MV-4-11 (cell line): ENCODE measurements at places on chromosomes 5 and 9.
A peak's percentile ranks its signal among the peaks of the same experiment; 100 is the strongest.

GRCh38 chr9:96423322-96423984 is 5.3 kb upstream of the ZNF367 start:
- no peak for DNase-seq

- peak; percentile 82 for DNase-seq
Measured at GRCh38 chr5:37086466-37087173, 162.6 kb downstream of the CPLANE1 start.

GRCh38 chr9:122822056-122822455 is 6.3 kb downstream of the PDCL start:
- no peak for DNase-seq

GRCh38 chr5:15105799-15106393 is 234.3 kb upstream of the ANKH start:
- DNase-seq = peak; percentile 13

DNA sequence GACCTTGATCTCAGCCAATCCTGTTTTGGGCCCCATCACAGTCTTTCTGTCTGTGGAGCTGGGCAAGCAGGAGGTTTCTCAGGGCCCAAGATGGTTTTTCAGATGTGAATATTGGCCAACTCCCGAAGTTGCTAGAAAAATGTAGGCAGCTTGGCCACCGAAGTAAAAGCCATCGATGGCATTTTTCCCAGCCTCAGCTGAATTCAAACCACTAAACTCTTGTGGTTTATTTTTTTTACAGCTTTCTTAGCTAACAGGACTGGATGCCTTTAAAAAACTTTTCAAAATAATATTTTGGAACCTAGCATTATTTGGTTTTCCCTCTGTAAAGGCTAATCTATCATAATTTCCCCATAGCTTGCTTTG is 102.5 kb upstream of the ERCC6L2 start:
- no peak for DNase-seq

DNA sequence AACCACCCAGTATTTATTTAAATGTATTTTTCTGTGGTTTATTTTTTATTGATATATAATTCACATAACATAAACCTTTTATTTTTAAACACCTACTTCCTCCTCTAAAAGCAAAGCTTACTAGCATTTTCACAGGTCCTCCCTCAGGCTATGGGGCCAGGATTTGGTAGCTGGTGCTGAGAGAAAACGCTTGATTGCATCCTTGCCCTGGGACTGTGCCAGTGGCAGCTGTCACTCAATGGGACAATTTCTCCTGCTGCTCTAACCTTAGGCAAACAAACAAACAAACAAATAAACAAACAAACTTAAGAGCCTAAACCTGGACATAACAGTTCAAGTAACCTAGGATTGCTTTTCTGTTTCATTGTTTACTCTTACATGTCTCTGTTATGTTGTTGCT is 102.7 kb downstream of the FOCAD start:
- DNase-seq = no peak

- DNase-seq = no peak
Measured at GRCh38 chr5:113249206-113249605, 185.6 kb downstream of the TSSK1B start.

GRCh38 chr5:142954455-142954854 is 184.3 kb downstream of the ARHGAP26 start:
- no peak for DNase-seq

- DNase-seq = no peak
Measured at GRCh38 chr5:139960723-139961383, 82.2 kb downstream of the NRG2 start.

- DNase-seq = no peak
Measured at GRCh38 chr9:137696136-137696925, 77.5 kb downstream of the EHMT1 start.

- no peak for DNase-seq
Measured at GRCh38 chr5:59943452-59944113, 50.1 kb upstream of the PDE4D start.

- DNase-seq = no peak
Measured at GRCh38 chr9:121945281-121945680, 147.8 kb downstream of the TTLL11 start.

DNA sequence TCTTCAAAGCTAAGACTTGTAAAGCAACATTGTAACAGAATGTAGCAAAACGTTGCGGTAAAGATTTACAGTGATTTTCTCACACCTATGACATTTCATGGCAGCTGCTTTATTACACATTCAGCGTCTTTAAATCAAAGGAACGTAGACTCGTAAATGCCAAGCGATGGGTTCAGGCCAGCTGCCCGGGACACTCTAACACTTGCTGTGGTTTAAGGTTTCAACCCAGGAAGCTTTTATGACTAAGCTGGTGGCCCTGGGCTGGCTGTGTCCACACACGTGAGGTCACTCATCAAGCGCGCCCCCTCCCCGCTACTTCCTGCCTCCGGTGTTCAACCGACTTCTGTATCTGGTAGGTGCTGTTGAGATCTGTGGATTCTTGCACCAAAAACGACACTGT is 2.5 kb downstream of the SLC6A18 start:
- peak; percentile 38 for DNase-seq

- no peak for DNase-seq
Measured at GRCh38 chr5:172149073-172149472, 39.0 kb downstream of the STK10 start.

- peak; percentile 42 for DNase-seq
Measured at GRCh38 chr9:5879419-5880181, 11.1 kb upstream of the MLANA start.

- DNase-seq = no peak
Measured at GRCh38 chr5:158305861-158306260, 446.9 kb upstream of the CLINT1 start.

DNA sequence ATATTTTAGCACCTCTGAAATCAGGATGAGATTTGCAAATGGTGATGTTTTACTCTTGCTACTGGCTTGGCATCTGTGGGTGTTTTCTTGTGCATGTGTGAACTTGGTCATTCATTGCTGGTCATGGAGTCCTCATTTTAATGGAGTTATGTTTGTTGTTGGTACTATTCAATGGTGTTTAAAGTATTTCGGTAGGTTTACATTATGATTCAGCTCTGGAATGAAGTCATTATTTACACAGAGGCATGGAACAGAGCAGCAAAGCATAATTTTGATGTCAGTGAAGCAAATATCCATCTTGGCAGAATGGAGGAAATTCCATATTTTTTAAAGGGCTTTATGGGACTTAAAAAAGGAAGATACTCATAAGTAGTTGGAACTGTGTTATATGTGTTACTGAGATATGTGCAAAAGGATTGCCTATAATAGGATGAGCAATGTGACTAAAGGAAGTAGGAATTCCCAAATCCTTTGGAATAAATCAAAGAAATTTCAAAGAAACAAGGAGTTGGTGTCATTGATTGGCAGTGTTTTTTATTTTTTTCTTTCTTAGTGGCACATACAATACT is 147.4 kb downstream of the ACTBL2 start:
- DNase-seq = no peak

- DNase-seq = no peak
Measured at GRCh38 chr9:698954-699353, 142.5 kb upstream of the DMRT1 start.

DNA sequence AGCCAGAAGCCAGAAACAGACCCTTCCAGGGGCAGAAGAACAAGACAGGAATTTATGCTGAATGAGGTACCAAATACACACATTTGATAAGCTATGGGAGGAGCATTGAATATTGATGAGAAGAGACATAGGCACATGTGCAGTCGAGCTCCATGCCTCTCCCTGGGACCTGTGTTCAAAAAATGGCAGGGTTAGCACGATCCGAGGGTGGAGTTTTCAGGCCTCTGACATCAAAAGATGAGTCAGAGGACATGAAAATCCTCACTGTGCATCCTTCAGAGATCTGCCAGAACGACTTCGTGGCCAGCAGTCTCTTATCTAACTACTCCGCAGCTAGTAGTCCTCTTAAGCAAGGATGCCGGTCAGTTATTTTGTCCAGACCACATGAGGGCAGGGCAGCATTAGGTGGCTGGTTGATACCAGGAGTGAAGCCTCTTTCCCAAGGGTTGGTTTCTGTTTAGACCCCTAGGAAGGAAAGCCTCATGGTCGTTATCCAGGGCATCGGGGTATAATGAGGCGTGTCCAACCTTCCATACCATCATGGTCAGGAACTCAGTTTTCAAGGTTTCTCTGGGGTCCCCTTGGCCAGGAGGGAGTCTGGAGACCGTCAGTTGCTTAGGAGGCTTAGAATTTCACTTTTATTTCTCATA is 11.6 kb upstream of the CMBL start:
- DNase-seq = no peak

GRCh38 chr9:16245756-16246440 is 624.6 kb downstream of the BNC2 start:
- DNase-seq = no peak

- DNase-seq = no peak
Measured at GRCh38 chr5:376799-377325, 55.3 kb downstream of the AHRR start.

DNA sequence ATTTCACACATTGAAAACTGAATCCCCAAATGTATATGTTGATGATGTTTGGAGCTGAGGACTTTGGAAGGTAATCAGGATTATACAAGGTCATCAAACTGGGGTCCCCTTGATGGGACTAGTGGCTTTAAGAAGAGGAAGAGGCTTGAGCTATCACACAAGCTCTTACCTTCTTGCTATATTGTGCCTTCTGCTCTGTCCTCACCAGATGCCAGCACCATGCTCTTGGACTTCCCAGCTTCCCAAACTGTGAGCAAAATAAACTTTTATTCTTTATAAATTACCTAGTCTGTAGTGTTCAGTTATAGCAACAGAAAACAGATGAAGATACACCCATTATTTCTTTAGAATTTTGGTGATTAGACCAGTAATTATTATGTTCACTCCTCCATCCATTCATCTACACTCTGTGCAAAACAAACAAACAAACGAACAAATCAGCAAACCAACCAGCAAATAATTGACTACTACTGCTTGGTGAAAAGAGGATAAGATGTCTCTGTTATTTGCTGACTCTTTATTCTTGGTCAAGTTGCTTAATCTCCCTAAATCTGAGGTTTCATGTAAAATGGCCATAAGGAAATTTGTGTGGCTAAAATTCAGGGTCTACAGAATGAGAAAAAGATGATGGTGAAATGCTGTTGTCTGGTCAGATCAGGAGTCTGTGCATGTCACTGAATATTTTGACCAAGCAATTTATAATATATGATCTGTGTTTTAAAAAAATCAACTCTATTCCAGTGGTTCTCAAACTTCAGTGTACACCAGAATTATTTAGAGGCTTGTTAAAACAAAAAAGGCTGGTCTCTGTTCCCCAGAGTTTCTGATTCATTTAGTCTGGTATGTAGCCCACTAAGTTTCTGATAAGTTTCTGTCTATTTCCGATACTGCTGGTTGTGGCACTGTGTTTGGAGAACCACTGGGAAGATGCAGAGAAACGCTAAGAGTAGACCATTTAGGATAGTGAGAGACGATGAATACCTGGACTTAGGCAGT is 854.1 kb downstream of the MAT2B start:
- no peak for DNase-seq

GRCh38 chr5:156137071-156137869 is 189.7 kb upstream of the SGCD start:
- DNase-seq = no peak

GRCh38 chr9:31799953-31800609 is 584.4 kb upstream of the ACO1 start:
- DNase-seq = peak; percentile 4
